Activated T-helper 1 cell treated with anti-CD3 and anti-CD28 coated beads, Interleukin-12 subunit alpha, Interleukin-12 subunit beta, Interleukin-2, Interleukin-4 antibody, amounts not matched to agents 30 ng/mL and 10 ng/mL and 1 ng/mL, durations not matched to agents 14 hours and 24 hours and 36 hours (primary cell): ENCODE measurements at places on chromosomes 2 and 18.

GRCh38 chr2:8244639-8245038 is 437.2 kb upstream of the ID2 start:
- peaks cover 27% of the 10 kb centered on the region for H3K4me1 ChIP-seq
- H3K36me3 ChIP-seq: peaks cover 26% of the 10 kb centered on the region
- DNase-seq: no peak
- no peak overlapping the region for H3K4me3 ChIP-seq

DNA sequence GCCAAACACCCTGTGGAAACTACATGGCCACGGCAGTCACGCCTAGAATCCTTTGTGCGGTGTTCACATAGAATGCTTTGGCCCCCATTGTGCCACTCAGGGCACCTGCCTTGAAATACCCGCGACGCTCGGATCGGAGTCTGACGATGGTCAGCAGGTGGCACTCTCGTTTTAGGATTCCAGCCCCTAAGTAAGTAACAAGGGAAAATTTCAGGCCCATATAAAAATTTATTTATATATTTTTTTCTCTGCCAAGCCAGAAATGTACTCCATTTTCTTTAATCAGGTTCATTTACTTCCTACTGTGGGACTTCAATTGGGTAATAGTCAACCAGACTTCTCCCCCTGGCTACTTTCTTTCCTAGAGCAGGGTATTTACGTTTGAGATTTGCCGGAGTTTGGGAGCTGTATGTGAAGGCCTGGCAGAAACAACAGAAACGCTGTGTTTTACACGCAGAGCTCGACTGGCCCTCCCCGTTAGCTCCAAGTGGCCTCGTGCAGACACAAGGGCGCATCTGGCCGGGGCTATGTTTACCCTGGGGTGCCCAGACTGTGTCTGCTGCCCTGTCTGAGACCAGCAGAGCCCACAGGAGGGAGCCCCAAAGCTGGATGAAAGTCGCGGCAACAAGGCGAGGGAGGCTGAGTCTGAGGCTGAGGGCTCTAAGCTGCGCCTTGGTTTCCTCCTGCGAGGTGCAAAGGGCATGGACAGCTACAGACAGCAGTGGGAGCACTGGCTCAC is 41.6 kb downstream of the LRRC30 start:
- H3K4me3 ChIP-seq: no peak overlapping the region
- H3K27me3 ChIP-seq: peaks cover 2% of the 10 kb centered on the region
- H3K27ac ChIP-seq: no peak overlapping the region
- H3K4me1 ChIP-seq: no peaks in the 10 kb centered on the region

DNA sequence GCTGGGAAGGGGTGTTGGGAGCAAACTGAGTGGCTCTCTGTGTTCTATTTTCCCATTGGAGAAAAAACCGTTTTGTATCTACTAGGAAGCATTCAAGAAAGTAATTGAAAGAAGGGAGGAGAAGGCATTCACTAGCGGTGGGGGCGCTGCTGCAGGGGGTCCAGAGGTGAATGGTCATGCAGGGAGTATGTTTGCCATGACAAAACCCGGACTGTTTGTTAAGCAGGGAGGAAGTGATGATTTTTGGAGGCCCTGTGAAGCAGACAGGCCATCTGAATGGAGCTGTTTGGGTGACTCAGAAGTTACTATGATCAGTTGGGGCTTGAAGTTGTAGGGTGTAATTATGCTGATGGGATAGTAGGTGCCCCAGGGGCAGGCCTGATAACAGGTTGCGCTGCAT is 7.0 kb downstream of the TAF4B start:
- no peak overlapping the region for H3K4me3 ChIP-seq
- H3K27ac ChIP-seq: no peak overlapping the region
- peaks cover 7% of the 10 kb centered on the region for H3K36me3 ChIP-seq
- peaks cover 29% of the 10 kb centered on the region for H3K4me1 ChIP-seq
- no peak for DNase-seq

DNA sequence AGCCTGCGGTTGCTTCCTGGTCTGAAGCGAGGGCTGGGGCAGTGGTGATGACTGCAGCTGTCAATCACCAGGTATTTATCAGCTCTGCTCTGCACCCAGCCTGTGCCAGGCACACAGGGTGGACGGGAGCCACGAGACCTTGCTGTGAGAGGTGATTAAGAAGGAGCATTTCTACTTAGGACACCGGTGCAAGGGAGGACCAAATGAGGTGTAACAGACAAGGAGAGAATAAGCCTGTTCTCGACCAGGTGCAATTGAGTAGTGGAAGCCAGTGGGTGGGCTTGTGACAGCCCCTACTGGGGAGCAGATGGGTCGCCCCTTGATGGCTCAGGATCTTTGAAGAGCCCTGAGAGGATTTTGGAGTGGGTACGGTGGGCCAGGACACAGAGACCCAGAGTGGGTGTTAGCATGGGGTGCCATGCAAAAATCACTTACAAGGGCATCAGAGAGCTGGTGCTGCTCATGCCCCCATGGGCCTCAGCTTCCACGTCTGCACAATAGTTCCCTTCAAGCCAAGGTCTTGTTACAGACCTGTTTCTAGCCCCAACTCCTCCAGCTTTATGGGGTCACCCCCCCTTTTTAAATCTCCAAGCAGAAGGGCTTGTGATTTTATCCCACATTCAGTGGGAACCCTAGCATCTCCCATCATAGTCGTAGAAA is 24.6 kb downstream of the GPR55 start:
- no peak overlapping the region for H3K27ac ChIP-seq
- no peak overlapping the region for H3K4me3 ChIP-seq
- DNase-seq: no peak
- H3K27me3 ChIP-seq: peaks cover 63% of the 10 kb centered on the region
- no peaks in the 10 kb centered on the region for H3K36me3 ChIP-seq
